Daoy (cell line): ENCODE measurements at places on chromosomes 1 and 21. TPM values are rescaled to one million over a fixed set of nuclear protein-coding genes. Genes with fewer than 3 reads are reported as not detected.

MRPS15 gene
- 77.7 and 94.6 TPM in 2 replicates for total RNA-seq

ARHGEF16 gene
- total RNA-seq: 4.7 and 10.9 TPM in 2 replicates

S100A16 gene
- 131 and 135 TPM in 2 replicates for total RNA-seq

ENAH gene
- 108 and 149 TPM in 2 replicates for total RNA-seq

CAPN8 gene
- not detected in 2 replicates for total RNA-seq

HHAT gene
- 4.4 and 4.5 TPM in 2 replicates for total RNA-seq

S100A12 gene
- not detected in 2 replicates for total RNA-seq

ADAMTS4 gene
- 0.68 and 0.91 TPM in 2 replicates for total RNA-seq

LCE2D gene
- not detected in 2 replicates for total RNA-seq

LCE2B gene
- total RNA-seq: not detected in 2 replicates

AMY2A gene
- not detected in 2 replicates for total RNA-seq

CA14 gene
- not detected in 2 replicates for total RNA-seq

MAN1C1 gene
- total RNA-seq: 0.63 and 1.1 TPM in 2 replicates

C8A gene
- total RNA-seq: not detected in 2 replicates

GBP7 gene
- not detected in 2 replicates for total RNA-seq

LCE1C gene
- total RNA-seq: not detected in 2 replicates

PTGFR gene
- 1.8 and 2.9 TPM in 2 replicates for total RNA-seq

CASZ1 gene
- 8.5 and 9.1 TPM in 2 replicates for total RNA-seq

PTGER3 gene
- under 0.01 and 0.03 TPM in 2 replicates for total RNA-seq

LRRC8B gene
- 8.3 and 11.8 TPM in 2 replicates for total RNA-seq

LCE3E gene
- total RNA-seq: not detected in 2 replicates

S100A7A gene
- not detected in 2 replicates for total RNA-seq

FAM151A gene
- total RNA-seq: not detected in 2 replicates

PLOD1 gene
- 88.1 and 107 TPM in 2 replicates for total RNA-seq
